Stimulated activated CD4-positive, alpha-beta T cell treated with anti-CD3 and anti-CD28 coated beads, Interleukin-12 subunit alpha, Interleukin-12 subunit beta, amount 100 ng/mL, for 24 hours (primary cell): ENCODE measurements at places on chromosomes 3 and 15.

DNA sequence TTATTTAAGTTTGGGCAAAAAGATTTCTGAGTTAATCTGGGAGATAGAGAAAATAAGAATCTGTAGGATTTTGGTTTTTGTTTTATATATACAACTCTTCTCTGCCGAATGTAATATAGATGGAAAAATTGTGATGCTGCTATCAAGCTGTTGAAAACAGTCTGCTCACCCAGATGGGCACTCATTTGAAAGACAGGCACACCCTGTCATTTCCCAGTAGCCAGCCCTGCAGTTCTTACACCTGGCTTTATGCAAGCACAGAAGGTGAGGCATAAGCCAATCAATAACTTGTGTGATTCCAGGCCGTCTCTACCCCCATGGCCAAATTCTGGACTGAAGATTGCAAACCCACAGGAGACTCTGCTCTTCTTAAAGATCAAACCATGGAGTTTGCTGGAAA lies 27.1 kb upstream of the PTX3 start:
- no peak for DNase-seq

- no peak for DNase-seq
Measured at GRCh38 chr15:78432664-78433063, 5.4 kb upstream of the IREB2 start.

DNA sequence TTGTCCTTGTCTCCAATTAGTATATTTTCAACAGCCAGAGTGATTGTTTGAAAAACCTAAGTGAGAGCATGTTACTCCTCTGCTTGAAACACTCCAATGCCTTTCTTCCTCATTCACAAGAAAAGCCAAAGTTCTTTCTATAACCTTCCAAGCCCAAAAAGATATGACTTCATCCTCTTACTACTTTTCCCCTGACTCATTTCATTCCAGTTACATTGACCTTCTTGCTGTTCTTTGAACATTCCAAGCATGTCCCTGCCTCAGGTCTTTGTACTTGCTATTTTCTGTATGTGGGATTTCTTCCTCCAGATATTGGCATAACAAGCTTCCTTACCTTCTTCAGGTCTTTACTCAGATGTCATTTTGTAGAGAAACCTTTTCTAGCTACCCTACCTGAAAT lies 28.3 kb downstream of the EHHADH start:
- DNase-seq, result no peak

- DNase-seq, result no peak
Measured at GRCh38 chr3:186189492-186189891, 80.6 kb upstream of the ETV5 start.

DNA sequence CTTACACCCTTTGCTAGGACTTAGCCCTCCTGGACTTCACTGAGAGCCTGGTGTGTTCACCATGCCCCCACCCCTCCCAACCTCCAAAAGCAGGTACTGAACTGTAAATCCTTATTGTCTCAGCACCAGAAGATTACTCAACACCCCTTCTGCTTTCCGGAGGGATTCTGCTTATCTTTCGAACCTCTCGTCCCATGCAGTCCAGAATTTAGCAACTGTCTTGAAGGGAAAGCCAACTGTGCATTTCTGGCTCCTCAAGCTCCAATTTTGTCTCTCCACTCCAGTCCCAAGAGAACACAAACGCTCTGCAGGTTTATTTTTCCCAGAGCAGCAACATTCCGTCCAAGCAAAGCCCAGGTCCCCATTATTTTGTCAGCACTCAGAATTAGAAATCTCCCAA lies 49.6 kb downstream of the RFTN1 start:
- DNase-seq, result no peak

GRCh38 chr3:50125541-50126286 lies 29.4 kb upstream of the SEMA3F start:
- DNase-seq, result no peak

GRCh38 chr3:130084436-130084980 lies 2.9 kb downstream of the ALG1L2 start:
- DNase-seq, result no peak

DNA sequence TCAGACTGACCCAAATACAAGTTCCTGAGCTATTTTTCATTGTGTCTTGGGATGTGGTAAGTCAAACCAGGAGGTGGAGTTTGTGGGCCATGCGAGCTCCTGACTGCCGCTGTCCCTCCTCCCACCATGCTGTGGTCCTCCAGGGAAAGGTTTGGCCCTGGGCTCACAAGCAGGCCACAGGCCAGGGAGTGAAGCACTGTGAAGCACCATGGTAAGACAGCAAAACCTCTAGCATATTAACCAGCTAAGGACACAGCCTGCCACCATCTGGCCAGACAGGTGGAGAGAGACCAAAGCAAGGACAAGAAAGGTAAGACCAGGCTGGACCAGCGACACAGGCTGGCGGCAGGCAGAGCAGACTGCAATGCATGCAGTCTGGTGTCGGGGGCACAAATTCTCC lies 15.3 kb downstream of the RAB43 start:
- no peak for DNase-seq

DNA sequence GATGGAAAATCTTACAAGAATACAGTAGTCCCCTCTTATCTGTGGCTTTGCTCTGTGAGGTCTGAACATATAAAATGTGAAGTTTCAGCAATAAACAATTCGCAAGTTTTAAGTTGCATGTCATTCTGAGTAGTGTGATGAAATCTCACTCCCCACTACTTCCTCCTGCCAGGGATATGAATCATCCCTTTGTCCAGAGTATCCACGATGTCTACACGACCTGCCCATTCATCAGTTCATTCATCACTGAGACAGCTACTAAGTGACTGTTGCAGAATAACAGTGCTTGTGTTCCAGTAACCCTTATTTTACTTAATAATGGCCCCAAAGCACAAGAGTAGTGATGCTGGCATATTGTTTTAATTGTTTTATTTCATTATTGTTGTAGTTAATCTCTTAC lies 489.2 kb upstream of the UBE2E2 start:
- DNase-seq, result no peak

DNA sequence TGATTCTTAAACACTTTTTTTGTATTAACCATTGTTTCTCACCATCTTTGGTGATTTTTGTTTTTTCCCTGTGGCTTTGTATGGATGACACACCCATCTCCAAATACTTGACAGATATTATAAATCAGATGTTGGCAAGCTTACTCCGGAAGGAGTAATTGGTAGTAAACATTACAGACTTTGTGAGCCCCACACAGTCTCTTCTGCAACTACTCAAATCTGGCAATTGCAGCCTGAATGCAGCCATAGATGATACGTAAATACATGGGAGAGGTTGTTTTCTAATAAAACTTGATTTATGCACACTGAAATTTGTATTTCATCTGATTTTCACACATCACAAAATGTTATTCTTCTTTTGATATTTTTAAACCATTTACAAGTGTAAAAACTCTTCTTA lies 331.5 kb downstream of the ARPP21 start:
- no peak for DNase-seq

- no peak for DNase-seq
Measured at GRCh38 chr3:155407331-155407730, 113.8 kb upstream of the STRIT1 start.

DNA sequence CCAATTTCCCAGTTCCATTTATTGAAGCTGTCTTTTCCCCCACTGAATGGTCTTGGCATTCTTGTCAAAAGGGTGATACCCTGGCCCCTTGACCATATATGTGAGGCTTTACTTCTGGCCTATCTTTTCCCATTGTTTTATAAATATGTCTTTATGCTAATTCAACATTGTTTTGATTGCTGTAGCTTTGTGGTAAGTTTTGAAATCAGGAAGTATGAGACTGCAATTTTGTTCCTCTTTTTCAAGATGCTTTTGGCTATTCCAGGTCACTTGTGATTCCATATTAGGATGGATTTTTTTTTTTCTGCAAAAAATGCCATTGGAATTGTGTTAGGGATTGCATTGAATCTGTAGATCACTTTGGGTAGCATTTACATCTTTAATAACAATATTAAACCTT lies 141.2 kb upstream of the MANF start:
- no peak for DNase-seq

DNA sequence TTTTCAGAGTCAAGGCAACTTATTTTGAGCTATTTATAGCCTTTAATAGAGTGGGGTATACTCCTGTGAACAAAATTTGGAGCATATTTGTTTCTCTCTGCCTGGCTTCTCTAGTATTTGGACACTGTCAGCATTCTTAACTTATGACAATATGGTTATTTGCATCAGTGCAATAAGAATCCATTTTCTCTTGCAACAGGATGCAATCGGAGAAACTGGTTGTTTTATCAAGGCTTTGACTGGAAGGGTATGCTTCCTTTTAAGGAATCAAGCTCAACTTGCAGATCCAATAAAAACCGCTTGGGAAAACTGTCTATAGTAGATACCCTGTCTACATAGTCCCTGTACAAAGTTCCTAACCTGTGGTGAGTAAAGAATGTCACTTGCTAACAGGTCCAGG lies 106.7 kb downstream of the DPH6 start:
- DNase-seq, result no peak

DNA sequence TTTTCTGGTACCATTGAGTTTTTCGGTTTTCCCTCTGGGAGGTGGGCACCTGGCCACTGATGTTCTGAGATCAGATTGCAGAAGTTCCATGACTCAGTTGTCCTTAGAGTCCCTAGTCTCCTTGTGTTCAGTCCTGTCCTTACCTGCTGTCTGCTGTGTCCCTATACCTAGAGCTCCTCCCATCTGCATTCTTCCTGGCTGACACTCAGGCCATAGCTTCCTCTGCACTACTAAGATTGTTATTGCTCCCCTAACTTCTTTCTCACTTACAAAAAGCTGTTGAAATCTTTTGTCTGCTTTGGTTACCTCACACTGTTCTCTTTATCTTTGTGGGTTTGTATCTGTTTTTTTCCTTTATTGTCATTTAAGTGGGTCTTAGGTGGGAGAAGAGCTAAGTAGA lies 13.2 kb downstream of the USP3 start:
- no peak for DNase-seq

DNA sequence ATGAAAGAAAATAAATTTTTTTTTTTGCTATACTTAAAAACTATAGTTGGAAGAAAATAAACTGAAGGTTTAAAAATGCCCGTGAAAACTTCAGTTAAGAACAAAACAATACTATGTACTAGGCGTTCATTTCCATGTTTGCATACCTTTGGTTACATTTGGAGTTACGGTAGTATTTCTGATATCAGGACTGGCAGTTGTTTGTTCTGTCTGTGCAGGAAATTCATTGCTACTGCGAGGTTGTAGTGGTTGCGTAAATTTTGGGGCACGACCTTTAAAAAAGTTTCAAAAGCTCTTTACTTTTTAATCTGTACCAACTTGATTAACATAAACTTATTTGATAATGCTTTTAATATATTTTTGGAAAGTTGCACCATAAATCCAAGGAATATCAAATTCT lies 47.9 kb downstream of the ST3GAL6 start:
- no peak for DNase-seq

DNA sequence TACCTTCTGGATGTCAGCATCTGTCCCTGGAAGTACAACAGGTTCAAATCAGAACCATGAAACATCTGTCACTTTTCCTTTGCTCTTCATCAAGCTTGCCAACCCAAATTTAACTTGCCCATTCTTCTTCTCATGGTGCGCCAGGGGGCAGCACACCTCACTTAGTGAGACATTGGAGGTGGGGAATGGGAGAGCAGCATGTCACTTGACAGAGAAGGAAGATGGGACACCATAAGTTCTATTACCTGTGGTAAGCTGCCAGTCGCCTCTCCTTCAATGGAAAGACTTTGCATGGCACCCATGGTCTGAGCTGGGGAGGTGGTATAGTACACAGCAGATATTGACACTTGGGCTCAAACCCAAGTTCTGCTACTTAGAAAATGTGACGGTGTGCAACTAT lies 2.9 kb downstream of the SCN5A start:
- no peak for DNase-seq

- no peak for DNase-seq
Measured at GRCh38 chr3:4806535-4807108, 172.6 kb upstream of the BHLHE40 start.

GRCh38 chr15:36877294-36877693 lies 223.1 kb downstream of the MEIS2 start:
- no peak for DNase-seq

DNA sequence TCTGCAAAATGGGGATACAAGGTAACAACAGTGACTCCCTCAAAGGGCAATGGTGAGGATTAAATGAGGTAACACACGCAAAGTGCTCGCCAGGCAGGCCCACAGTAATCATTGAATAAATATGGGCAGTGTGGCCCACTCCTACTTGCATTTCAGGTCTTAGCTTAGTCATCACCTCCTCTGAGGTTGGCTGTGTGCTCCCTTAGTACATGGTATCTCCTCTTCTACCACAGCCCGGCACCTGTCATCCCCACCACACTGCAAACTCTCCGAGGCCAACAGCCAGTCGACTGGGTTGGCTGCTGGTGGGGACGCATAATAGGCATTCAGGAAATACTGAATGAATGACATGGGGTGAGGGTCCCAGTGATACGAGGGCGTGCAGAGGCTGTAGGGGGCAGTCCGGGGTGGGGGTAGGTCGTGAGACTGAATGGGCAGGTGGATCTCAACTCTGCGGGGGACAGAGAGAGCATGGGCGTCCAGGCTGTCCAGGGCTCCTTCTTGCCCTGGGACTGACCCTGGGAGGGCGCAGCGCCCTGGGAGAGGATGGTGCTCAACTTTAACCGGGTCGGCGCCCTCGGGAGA lies 375 bp upstream of the MYZAP start:
- DNase-seq, result no peak

DNA sequence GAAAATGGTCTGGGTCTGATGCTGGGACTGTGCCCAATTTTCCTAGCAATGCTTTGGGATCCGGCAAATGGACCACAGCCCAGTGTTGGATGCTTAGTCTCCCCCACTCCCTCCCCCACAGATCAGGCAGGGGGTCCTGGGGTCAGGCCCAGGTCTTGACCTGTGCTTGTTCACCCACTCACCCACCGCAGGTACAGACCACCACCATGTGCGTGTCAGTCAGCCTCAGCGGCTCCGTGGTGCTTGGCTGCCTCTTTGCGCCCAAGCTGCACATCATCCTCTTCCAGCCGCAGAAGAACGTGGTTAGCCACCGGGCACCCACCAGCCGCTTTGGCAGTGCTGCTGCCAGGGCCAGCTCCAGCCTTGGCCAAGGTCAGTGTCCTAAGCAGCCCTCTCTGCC lies 10.6 kb downstream of the GRM2 start:
- DNase-seq, result no peak

GRCh38 chr15:37050345-37050744 lies 50.0 kb downstream of the MEIS2 start:
- no peak for DNase-seq

DNA sequence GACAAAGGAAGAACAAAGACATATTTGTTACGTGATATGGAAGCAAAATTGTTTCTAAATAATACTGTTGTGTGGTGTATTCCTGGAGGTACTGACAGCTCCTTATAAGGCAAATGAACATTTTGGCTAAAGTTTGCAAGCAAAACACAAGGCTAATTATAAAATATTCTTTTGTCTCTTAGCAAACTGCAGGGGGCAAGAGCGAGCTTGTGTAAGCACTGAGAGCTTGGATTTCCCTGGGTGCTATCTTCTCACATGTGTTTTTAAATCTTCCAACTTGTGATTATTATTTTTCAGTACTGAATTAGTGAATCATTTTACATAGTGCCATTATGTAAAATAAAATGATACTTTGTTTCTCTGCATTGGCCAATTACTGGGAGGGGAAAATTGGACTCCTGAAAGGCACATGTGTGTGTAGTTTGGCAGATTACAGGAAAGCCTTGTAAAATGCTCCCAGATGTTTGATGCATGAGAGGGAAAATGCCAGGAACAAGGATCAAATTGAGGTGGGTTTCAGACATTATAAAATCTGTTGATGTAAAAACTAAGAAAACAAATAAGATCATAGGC lies 611.5 kb downstream of the AGBL1 start:
- DNase-seq, result no peak

GRCh38 chr3:61772456-61772855 lies 211.1 kb downstream of the PTPRG start:
- DNase-seq, result no peak
